ENCODE measurements at places on chromosomes 2 and 18.
A peak's percentile ranks its signal among the peaks of the same experiment; 100 is the strongest.

DNA sequence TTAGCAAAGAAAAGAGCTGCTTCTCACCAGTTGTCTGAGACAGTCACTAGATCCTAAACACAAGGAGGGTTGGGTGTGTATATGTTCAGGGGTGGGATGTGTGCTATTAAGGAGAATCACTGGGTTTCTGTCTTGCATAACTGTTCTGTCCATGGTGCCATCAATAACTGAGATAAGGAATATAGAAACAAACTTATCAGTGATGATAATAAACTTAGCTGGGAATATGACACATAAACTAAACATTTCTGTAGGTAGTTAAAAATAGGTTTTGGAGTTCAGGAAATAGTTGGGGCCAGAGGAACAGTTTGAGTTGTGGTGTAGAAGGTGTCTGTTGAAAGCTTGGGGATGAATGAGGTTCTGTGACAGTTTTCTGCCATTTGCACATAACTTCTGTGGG, 17.4 kb downstream of the NAPG start:
- DNase-seq, result no peak

GRCh38 chr2:114543236-114543766, 100.9 kb downstream of the DPP10 start:
- peak; percentile 58 for DNase-seq

DNA sequence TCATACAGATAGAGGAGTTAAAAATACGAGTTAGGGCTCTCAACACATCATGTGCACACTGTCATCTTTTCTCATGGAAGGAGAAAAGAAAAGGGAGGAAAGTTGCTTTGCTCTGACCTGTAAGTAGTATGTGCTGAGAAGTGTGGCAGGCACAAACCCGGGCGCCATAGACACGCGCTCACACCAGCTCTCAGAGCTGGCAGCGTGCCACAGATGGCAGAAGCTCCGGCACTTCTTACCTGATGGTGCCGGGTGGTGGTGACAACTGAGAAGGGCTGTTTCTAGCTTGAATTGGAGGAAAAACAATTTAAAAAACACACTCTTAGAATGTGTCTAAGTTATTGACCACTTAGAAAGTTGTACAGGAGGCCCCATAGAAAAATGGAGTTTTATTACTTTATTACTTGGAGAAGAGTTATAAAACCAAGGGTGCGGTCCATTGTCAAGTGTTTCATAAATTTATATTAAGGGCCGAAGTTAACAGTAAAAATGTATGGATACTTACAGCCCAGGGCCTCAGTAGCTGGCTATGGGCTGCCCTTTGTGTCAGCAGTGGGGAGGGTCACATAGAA, 92.2 kb downstream of the DPP4 start:
- DNase-seq, result no peak

GRCh38 chr2:36507408-36507812, 90.6 kb downstream of the FEZ2 start:
- DNase-seq, result peak; percentile 41

DNA sequence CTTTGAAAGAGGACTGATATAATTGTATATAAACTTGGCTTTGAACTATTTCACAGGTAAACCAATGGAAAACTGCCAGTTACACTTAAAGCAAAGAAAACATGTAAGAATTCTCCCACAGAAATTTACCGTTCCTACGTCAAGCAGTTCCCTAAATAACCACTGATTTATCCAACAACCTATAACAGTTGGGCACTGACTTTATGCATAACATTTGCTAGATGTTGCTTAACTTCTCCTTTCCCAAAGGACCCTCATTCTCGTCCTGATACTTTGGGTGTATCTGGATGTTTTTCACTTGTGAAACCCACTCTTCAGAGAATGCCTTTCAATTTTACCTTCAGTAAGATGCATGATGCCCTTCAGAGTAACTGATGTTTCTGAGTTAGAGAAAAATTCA, 43.8 kb downstream of the STAT1 start:
- DNase-seq, result no peak

DNA sequence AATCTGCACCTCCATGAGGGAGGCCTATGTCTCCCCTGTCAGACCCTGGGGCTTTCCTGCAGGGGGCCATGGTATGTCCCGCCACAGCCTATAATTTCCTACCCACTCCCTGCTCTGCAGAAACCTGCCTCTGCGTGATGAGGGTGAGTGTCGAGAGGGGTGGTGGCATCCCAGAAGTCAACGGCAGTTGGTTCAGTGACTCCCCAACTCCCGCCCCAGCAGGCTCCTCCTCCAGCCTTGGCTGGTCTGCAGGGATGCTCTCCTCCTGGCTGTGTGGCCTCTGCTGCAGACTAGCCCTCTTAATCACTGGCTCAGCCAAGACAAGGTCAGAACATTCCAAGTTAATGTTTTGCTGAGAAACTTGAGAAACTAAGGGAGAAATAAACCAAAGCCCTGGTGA, 13.3 kb downstream of the CELF4 start:
- no peak for DNase-seq

- no peak for DNase-seq
Measured at GRCh38 chr18:5759194-5759593, 136.1 kb downstream of the TMEM200C start.
